ENCODE measurements at places on chromosomes 3 and 15. TPM values are rescaled to one million over a fixed set of nuclear protein-coding genes. Genes with fewer than 3 reads are reported as not detected.

SYNPR gene
- total RNA-seq = not detected

PLCB2 gene
- under 0.01 TPM for total RNA-seq

ST3GAL6 gene
- total RNA-seq = 4.8 TPM

MED12L gene
- 0.28 TPM for total RNA-seq

CHRNB4 gene
- total RNA-seq = not detected

SLC22A14 gene
- under 0.01 TPM for total RNA-seq

ATP1B3 gene
- total RNA-seq = 29.6 TPM

SAMMSON gene
- not detected for total RNA-seq

CYP11A1 gene
- 1.1 TPM for total RNA-seq

TTLL13 gene
- total RNA-seq = 0.14 TPM

SH3GL3 gene
- 0.18 TPM for total RNA-seq

CHRFAM7A gene
- total RNA-seq = 0.14 TPM

LYZL4 gene
- not detected for total RNA-seq

OCA2 gene
- total RNA-seq = not detected

PLA1A gene
- total RNA-seq = 0.83 TPM

PLA2G4D gene
- total RNA-seq = not detected

USP50 gene
- 0.28 TPM for total RNA-seq

ADAMTS9 gene
- 5.2 TPM for total RNA-seq

ZNF80 gene
- not detected for total RNA-seq

STAC gene
- total RNA-seq = 3.8 TPM

FOXB1 gene
- total RNA-seq = not detected

DPPA4 gene
- not detected for total RNA-seq

NTRK3 gene
- 0.28 TPM for total RNA-seq

SLC28A1 gene
- not detected for total RNA-seq

WNT7A gene
- total RNA-seq = under 0.01 TPM

RFC4 gene
- 10.1 TPM for total RNA-seq

CRYGS gene
- 0.43 TPM for total RNA-seq

PLA2G4E gene
- not detected for total RNA-seq

SLC27A2 gene
- total RNA-seq = 0.92 TPM

KCNMB2 gene
- not detected for total RNA-seq

CCDC80 gene
- total RNA-seq = 1,612 TPM

FOXL2NB gene
- total RNA-seq = under 0.01 TPM

GPR149 gene
- not detected for total RNA-seq

SPSB4 gene
- total RNA-seq = not detected

LIPH gene
- not detected for total RNA-seq

PGBD4 gene
- total RNA-seq = 1.8 TPM

LTF gene
- 0.14 TPM for total RNA-seq

DNAH12 gene
- under 0.01 TPM for total RNA-seq

DUOXA2 gene
- not detected for total RNA-seq

CCDC39 gene
- total RNA-seq = not detected

FAM240A gene
- total RNA-seq = not detected

ZNF35 gene
- total RNA-seq = 9.5 TPM

TMEM266 gene
- 0.09 TPM for total RNA-seq

CPN2 gene
- total RNA-seq = not detected

TMEM212 gene
- total RNA-seq = not detected

ATG3 gene
- 72.5 TPM for total RNA-seq

THRB gene
- 1.4 TPM for total RNA-seq
